Aorta (tissue), 5 donors: ENCODE measurements at places on chromosomes 1 and 21. TPM values are rescaled to one million over a fixed set of nuclear protein-coding genes. Genes with fewer than 3 reads are reported as not detected.

- H3K27ac ChIP-seq: no peak overlapping the region
- no peaks in the 10 kb centered on the region for H3K4me1 ChIP-seq
- no peaks in the 10 kb centered on the region for H3K36me3 ChIP-seq
- no peak overlapping the region for H3K4me3 ChIP-seq
These were observed 54.2 kb downstream of the SLC19A1 start for GRCh38 chr21:45487891-45488600.

DNA sequence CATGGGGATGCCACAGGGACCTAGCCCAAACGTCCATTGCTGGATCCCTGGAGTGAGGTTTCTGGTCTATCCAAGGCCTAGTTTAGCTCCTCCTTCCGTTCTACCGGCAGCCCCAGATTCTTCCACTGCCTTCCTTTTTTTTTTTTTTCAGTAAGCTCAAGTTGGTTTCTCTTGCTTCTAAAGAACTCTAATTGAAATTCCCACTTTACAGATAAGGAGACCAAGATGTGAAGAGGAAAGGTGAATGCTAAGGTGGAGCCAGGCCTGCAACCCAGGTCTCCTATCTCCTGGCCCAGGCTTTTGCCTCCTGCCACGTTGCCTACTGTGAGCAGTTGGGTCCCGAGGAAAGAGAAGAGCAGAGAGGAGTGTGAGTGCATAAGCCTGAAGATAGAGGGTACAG, 31.5 kb upstream of the CLIC4 start:
- no peaks in the 10 kb centered on the region for H3K36me3 ChIP-seq
- no peak overlapping the region for H3K4me3 ChIP-seq
- no peak for DNase-seq
- no peaks in the 10 kb centered on the region for H3K27me3 ChIP-seq

The CFHR2 gene
- total RNA-seq: not detected

- no peaks in the 10 kb centered on the region for H3K4me1 ChIP-seq
- no peak for DNase-seq
- H3K27ac ChIP-seq: peak overlapping the region; percentile 10
- no peak overlapping the region for H3K4me3 ChIP-seq
- H3K27me3 ChIP-seq: no peaks in the 10 kb centered on the region
These were observed 242.3 kb downstream of the TOMM20 start for GRCh38 chr1:234886081-234886984.

DNA sequence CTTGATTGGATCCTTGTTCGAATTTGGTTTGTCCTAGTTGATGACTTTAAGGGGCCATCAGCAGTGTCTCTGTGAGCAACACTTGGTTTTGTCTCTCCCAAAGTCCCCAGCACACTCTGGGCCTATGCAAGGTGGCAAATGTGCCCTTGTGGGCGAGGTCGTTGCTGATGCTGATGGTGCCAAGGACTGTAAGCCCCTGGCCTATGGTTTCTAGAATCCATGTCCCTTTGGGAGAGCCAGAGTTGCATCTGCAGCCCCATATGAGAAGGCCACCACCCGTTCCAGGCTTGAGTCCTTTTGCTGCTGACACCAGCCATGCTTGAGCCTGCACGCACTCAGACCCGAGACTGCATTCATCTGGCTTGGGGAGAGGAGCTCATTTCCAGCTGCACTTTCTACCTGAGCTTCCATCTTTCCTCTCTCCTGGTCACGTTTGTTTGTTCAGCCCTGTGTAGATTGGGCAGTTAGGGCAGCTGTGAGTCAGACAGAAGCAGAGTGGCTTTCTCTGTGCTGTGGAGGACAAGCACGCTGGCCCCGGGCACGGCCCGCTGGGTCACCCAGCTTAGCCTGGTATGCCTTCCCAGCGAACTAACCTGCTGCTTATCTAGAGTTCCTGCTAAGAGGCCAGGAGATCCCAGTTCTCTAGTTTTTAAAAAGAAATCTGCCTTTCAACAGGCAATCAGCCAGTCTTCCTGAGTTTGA, 52.1 kb upstream of the CSF3R start:
- no peaks in the 10 kb centered on the region for H3K4me1 ChIP-seq
- H3K27me3 ChIP-seq: no peaks in the 10 kb centered on the region

- DNase-seq: peak; percentile 59
- no peak overlapping the region for H3K27ac ChIP-seq
- no peaks in the 10 kb centered on the region for H3K4me1 ChIP-seq
- H3K4me3 ChIP-seq: no peak overlapping the region
- H3K27me3 ChIP-seq: no peaks in the 10 kb centered on the region
- H3K36me3 ChIP-seq: no peaks in the 10 kb centered on the region
These were observed 71.6 kb downstream of the SH3BGR start for GRCh38 chr21:39523399-39523798.

The LCE1E gene
- total RNA-seq: not detected

DNA sequence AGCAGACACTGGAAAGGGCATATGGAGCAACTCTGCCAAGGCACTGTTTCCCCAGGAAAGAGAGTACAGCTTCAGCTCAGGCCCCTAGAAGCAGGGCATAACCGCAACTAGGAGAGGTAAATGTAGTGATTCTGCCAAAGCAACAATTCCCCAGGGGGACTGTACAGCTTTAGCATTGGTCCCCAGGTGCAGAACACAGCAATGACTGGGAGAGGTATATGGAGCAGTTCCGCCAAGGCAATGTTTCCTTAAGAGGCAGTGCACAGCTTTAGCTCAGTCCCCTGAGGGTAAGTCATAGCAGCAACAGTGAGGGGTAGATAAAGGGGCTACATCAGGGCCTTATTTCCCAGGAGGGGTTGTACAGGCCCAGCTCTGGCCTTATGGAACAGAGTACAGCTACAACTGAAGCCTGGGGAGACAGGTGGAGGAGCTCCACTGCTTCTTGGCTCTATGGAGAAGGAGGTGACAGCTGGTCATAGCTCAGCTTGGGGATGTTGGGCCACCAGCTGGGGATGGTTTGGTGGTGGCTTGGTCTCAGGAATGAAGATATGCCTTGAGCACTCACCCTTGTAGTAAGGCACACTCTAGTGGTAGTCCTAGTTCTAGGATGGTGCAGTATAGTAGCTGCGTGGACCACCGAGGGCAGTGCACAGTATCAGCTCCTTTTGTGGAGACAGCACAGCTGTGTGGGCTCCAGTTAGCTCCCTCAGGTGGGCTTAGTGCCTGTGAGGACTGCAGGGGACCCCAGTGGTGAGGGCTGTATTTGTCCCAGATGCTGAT, 582.7 kb downstream of the PTPRC start:
- no peaks in the 10 kb centered on the region for H3K36me3 ChIP-seq
- H3K27me3 ChIP-seq: no peaks in the 10 kb centered on the region
- H3K4me3 ChIP-seq: no peak overlapping the region

The FCRL5 gene
- 0.84 TPM for total RNA-seq

- no peak for DNase-seq
- peak overlapping the region; percentile 87 for H3K4me3 ChIP-seq
- peaks cover 12% of the 10 kb centered on the region for H3K36me3 ChIP-seq
These were observed 581 bp downstream of the ETV3 start for GRCh38 chr1:157137408-157138219.

The CNKSR1 gene
- 1.5 TPM for total RNA-seq

The SOX13 gene
- total RNA-seq: 52.8 TPM

DNA sequence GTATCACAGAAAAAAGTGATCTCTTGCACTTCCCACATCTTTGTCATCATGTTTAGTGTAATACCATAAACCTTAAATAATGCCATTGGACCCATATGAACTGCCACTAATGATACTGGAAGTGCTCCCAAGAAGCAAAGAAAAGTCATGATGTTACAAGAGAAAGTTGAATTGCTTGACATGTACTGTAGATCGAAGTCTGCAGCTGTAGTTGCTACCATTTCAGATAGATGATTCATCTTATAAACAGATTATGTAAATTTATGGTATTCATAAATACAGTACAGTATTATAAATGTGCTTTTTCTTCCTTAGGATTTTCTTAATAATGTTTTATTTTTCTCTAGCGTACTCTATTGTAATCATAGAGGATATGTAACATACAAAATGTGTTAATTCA, 30.1 kb upstream of the LAMC2 start:
- H3K27ac ChIP-seq: no peak overlapping the region
- H3K36me3 ChIP-seq: no peaks in the 10 kb centered on the region
- H3K4me1 ChIP-seq: no peaks in the 10 kb centered on the region
- DNase-seq: no peak

GRCh38 chr21:35859677-35860076, 200.6 kb downstream of the SETD4 start:
- H3K27ac ChIP-seq: no peak overlapping the region

DNA sequence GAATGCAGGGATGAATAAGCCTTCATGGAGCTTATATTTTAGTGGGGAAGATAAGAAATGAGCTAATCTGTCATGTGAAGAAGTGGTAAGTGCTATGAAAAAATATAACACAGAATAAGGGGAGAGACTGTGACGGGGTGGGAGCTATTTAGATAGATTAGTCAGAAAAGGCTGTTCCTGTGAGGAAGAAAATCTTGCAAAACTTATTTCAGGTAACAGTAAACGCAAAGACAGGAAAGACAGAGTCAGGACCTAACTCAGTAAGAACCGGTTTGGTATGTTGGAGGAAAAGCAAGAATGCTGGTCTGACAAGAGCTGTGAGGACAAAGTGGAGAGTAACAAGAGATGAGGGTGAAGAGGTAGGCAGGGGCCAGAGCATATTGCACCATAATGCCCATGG, 22.0 kb downstream of the GNAI3 start:
- no peak for DNase-seq
- H3K27ac ChIP-seq: no peak overlapping the region
- no peaks in the 10 kb centered on the region for H3K4me1 ChIP-seq
- H3K36me3 ChIP-seq: no peaks in the 10 kb centered on the region
- no peak overlapping the region for H3K4me3 ChIP-seq

GRCh38 chr21:31683029-31683428, 23.5 kb downstream of the SOD1 start:
- DNase-seq: no peak
- no peaks in the 10 kb centered on the region for H3K4me1 ChIP-seq
- no peak overlapping the region for H3K4me3 ChIP-seq
- H3K27ac ChIP-seq: no peak overlapping the region
- H3K27me3 ChIP-seq: no peaks in the 10 kb centered on the region

DNA sequence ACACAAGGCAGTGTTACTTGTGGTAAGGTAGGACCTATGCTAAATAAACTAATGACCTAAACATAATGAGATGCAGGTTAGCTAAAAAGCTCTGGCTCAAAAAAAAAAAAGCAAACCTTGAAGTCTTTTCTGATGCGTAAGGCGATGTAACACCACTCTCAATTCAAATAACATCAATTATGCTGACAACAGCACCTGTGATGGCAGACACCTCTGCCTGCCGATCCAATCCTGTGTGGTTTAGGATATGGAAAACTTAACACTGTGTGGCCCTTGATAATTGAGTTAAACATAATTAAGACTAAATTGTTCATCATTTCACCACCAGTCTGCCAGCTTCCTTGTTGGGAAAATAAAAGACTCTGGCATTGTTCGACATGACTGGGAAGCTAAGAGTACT, 9.1 kb downstream of the RPAP2 start:
- no peak overlapping the region for H3K4me3 ChIP-seq
- H3K27me3 ChIP-seq: no peaks in the 10 kb centered on the region
- no peak for DNase-seq
- no peak overlapping the region for H3K27ac ChIP-seq

DNA sequence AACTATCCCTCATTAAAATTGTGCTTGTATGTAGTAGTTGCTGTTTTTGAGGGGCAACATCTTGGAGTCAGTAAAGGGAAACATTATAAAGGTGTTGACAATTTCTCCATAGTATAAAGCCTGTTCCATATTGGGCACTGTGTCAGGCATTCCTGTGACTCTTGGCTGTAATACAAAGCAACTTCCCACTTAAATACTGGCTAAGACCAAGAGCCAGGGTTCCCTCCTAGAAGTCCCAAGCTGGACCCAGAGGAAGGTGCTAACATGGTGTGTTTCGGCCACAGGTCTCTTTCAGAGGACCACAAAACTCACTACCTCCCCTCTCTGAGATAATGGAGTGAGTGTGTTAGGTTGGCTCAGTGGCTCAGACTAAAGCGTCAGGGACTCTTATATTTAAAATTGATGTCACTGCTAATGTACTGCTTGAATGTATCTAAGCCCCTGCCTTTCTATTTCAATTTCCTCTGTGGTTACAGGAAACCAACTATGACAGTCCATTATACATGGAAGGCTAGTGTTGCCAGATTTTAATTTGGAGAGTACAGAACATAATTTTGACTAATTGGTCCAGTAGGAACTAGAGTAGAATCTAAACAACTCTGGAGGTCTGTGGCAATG, 74.7 kb upstream of the RGL1 start:
- H3K4me3 ChIP-seq: no peak overlapping the region
- no peaks in the 10 kb centered on the region for H3K27me3 ChIP-seq
- DNase-seq: no peak
- no peaks in the 10 kb centered on the region for H3K36me3 ChIP-seq
- H3K27ac ChIP-seq: no peak overlapping the region

- DNase-seq: no peak
- no peaks in the 10 kb centered on the region for H3K27me3 ChIP-seq
- H3K4me3 ChIP-seq: no peak overlapping the region
These were observed 306.9 kb downstream of the KIF26B start for GRCh38 chr1:245461681-245462080.

GRCh38 chr1:34360574-34360973, 183.9 kb downstream of the C1orf94 start:
- H3K27me3 ChIP-seq: no peaks in the 10 kb centered on the region
- no peak overlapping the region for H3K27ac ChIP-seq
- H3K4me1 ChIP-seq: no peaks in the 10 kb centered on the region
- no peak for DNase-seq
- H3K4me3 ChIP-seq: no peak overlapping the region

The RIIAD1 gene
- not detected for total RNA-seq

The RSRP1 gene
- 172 TPM for total RNA-seq

The ARTN gene
- total RNA-seq: 1.8 TPM

The CACNA1S gene
- not detected for total RNA-seq

The CD52 gene
- total RNA-seq: 14.7 TPM

GRCh38 chr1:19577036-19577435, 67.1 kb upstream of the NBL1 start:
- H3K4me1 ChIP-seq: no peaks in the 10 kb centered on the region
- H3K27me3 ChIP-seq: no peaks in the 10 kb centered on the region
- H3K4me3 ChIP-seq: no peak overlapping the region
- DNase-seq: no peak

GRCh38 chr1:154405747-154406571, 816 bp downstream of the IL6R start:
- H3K36me3 ChIP-seq: no peaks in the 10 kb centered on the region
- no peaks in the 10 kb centered on the region for H3K27me3 ChIP-seq
- H3K27ac ChIP-seq: no peak overlapping the region
- DNase-seq: peak; percentile 93
- H3K4me1 ChIP-seq: no peaks in the 10 kb centered on the region
- peak overlapping the region; percentile 52 for H3K4me3 ChIP-seq

The WDR64 gene
- not detected for total RNA-seq

DNA sequence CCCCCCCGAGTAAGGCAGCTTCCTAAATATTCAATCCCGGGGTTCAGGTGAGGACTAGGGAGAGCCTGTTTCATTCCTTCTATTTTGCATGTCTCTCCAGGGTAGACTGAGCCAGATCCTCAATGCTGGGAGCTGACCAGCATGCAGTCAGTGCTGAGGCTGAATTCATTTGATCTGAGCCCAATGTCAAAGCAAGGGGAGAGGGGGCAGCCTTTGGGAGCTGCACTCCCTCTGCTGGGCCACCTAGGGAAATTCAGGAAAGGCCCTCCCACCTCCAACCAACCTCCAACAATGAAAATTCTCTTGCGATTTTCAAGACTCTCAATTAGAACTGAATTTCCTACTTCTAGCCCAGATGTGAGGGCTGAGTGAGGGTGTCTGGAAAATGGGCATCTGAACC, 371.2 kb downstream of the NPHP4 start:
- no peak overlapping the region for H3K27ac ChIP-seq
- H3K4me1 ChIP-seq: no peaks in the 10 kb centered on the region
- no peak for DNase-seq
- no peaks in the 10 kb centered on the region for H3K36me3 ChIP-seq
- no peak overlapping the region for H3K4me3 ChIP-seq

The SPATA17 gene
- total RNA-seq: not detected

The SPRR2G gene
- not detected for total RNA-seq

The MCOLN2 gene
- total RNA-seq: 1.1 TPM

The VTCN1 gene
- total RNA-seq: not detected

The C8B gene
- total RNA-seq: not detected
